ENCODE measurements at places on chromosomes 13 and 19.
A peak's percentile ranks its signal among the peaks of the same experiment; 100 is the strongest.

GRCh38 chr19:45615795-45616703 is 14.0 kb upstream of the GPR4 start:
- DNase-seq, result peak; percentile 57

DNA sequence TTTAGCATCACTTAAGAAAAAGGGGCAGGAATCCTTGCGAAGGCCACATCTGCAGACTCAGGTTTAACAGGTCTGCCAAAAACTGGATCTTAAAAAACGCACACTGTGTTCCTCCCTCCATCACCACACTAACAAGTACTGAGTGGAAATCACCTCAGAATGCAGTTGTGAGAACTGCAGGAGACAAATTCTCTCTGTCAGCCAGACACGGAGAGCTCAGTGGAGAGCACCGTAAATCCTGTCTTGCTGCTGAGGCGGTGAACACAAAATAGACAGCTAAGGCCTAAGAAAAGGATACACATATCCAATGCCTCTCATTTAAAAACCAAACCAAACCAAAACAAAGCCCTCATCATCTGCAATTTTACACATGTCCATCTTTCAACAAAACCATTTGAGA is 1287.6 kb downstream of the EFNB2 start:
- DNase-seq, result no peak

- no peak for DNase-seq
Observed at GRCh38 chr13:98460516-98460915, 116.4 kb downstream of the STK24 start.

GRCh38 chr19:2542341-2543069 is 66.6 kb downstream of the GADD45B start:
- no peak for DNase-seq

GRCh38 chr13:28725046-28725610 is 6.4 kb upstream of the SLC46A3 start:
- no peak for DNase-seq

DNA sequence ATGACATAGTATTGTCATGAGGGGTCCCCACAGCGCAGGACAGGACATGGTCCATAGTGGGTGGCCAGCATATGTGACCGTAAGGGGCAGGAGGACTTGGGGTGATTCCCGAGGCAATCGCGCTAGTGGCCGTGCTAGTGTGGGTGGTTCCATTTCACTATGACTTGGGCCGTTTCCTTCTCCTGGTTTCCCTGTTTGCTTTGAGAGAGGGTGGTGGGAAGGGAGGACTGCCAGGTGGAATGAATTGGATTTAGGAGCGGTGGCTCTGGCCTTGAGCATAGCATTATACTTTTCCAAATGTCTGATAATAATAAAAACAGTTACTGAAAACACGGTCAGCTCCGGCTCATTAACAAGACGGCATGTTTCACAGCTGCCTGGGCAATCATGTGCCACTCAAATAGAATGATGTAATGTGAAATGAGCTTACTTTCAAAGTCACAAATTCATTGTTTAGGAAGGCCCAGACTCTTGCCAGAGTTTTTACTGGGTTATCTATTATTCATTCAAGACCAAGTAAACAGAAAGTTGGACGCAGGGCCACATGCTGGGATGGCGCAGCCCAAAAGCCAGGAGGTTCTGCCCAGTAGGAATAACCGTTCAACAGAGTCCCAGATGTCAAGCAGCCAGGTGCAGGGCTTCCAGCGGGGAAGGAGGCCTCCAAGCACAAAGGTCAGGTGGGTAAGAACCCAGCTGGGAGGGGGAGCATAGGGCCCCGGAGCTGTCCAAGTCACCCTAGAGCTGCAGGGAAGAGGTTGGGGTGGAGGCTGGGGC is 19.6 kb upstream of the SLC15A1 start:
- no peak for DNase-seq

DNA sequence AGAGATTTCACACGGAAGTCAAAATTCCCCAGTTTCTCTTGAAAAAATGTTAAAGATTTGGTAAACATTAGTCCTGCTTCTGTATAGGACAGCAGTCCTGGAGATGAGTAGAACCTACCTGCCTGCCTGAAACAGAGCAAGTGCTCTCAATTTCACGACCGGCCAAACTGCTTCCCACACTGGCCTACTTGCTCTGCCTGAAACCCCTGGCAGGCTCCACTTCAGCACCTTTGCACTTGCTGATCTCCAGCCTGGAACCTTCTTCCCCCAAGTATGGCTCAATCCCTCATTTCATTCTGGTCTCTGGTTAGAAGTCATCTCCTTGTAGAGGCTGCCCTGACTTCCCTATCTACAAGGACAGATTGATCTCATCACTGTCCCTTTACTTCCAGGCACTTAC is 271.4 kb downstream of the DLEU7 start:
- no peak for DNase-seq
